ENCODE measurements at places on chromosomes 4 and X.

GRCh38 chr4:89579771-89580170, 257.2 kb downstream of the SNCA start:
- H3K4me1 ChIP-seq: no peaks in the 10 kb centered on the region
- no peak for DNase-seq
- no peak overlapping the region for H3K4me3 ChIP-seq
- no peak overlapping the region for H3K27ac ChIP-seq

- no peak overlapping the region for H3K27ac ChIP-seq
- H3K36me3 ChIP-seq: no peaks in the 10 kb centered on the region
- peaks cover 14% of the 10 kb centered on the region for H3K4me1 ChIP-seq
These were observed 8.2 kb downstream of the STX18 start for GRCh38 chr4:4533461-4534169.

DNA sequence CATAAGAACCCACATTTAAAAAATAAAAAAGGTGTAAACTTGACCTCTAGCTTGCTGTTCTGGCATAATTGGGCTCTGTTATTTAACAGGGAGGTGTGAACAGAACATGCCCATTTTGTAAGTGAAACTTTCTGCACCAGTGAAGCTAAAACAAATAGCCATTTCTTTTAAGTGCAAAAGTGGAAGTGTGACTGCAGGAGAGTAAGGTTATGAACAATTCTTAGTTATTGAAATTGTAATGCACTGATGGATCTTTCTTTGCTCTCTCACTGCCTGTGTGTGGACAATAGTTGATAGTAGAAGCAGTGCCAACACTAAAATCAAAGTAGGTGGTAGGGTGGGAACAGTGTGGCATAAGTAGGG, 12.6 kb downstream of the P2RY10 start:
- no peak overlapping the region for H3K4me3 ChIP-seq
- H3K27ac ChIP-seq: no peak overlapping the region
- H3K4me1 ChIP-seq: no peaks in the 10 kb centered on the region
- no peak for DNase-seq

GRCh38 chr4:93659629-93660028, 168.9 kb upstream of the ATOH1 start:
- H3K4me1 ChIP-seq: no peaks in the 10 kb centered on the region
- no peaks in the 10 kb centered on the region for H3K36me3 ChIP-seq
- no peak overlapping the region for H3K27ac ChIP-seq
- H3K27me3 ChIP-seq: no peaks in the 10 kb centered on the region

GRCh38 chrX:134752981-134753717, 94.9 kb upstream of the PLAC1 start:
- DNase-seq: no peak
- no peak overlapping the region for H3K27ac ChIP-seq
- peaks cover 18% of the 10 kb centered on the region for H3K4me1 ChIP-seq
- H3K4me3 ChIP-seq: no peak overlapping the region
- H3K36me3 ChIP-seq: no peaks in the 10 kb centered on the region
- H3K27me3 ChIP-seq: no peaks in the 10 kb centered on the region

DNA sequence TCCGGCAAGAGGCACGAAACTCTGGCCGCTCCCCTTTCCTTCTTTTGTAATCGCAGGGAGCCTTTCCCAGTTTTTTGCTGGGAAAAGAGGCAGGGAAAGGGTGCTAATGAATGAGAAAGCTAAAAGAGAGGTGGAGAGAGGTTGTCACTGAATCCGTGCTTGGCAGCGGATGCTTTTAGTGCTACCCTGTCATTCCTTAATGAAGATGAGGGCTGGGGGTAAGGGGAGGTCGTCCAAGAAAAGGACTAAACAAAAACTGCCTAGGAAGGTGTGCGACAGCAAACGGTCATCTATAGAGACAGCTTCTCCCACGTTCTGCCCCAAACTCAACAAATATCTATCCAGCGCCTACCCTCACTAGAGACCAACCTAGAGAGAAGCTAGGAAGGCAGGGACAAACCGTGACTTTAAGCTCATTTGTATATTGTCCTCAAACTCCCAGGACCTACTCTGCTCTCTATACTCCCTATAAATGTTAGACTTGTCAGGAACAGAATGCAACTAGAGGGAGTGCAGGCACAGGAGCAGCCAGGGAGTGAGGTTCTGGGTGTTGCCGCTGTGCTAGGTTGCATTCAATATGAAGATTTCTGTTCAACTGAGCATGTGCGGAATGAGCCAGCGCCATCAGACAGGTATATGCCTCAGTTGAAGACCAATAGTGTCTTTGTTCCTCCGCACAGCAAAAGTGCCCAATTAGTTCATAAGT, 777 bp upstream of the CASK start:
- H3K27me3 ChIP-seq: peaks cover 9% of the 10 kb centered on the region
- peak overlapping the region; percentile 90 for H3K4me3 ChIP-seq

GRCh38 chrX:146481735-146482134, 327.8 kb upstream of the CXorf51B start:
- H3K36me3 ChIP-seq: no peaks in the 10 kb centered on the region
- H3K27ac ChIP-seq: no peak overlapping the region
- no peaks in the 10 kb centered on the region for H3K4me1 ChIP-seq
- no peak overlapping the region for H3K4me3 ChIP-seq

DNA sequence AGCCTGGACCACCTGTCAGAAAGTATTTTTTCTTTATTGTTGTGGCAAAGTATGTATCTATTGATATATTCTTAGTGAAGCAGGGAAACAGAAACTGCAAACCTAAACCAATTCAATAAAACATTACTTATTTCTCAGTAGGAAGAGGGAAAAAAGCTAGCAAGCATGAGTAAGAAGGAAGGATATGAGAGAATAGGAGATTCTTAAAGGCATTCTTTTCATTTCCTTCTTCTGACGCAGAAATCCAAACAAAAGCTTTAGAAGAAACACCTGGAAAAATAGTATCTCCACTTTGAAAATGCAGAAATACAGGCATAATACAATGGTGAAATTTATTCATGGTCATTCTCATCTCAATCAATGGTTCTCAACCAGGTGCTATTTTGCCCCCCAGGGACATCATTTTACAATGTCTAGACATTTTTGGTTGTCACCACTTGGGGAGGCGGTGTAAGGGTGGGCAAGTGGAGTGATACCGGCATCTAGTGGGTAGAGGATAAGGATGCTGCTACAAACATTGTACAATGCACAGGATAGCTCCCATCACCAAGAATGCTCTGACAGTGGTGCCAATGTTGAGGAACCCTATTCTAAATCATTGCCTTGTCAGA, 21.7 kb upstream of the ATXN3L start:
- H3K27ac ChIP-seq: peak overlapping the region; percentile 9
- no peaks in the 10 kb centered on the region for H3K27me3 ChIP-seq
- DNase-seq: no peak
- no peak overlapping the region for H3K4me3 ChIP-seq
- no peaks in the 10 kb centered on the region for H3K36me3 ChIP-seq
- peaks cover 20% of the 10 kb centered on the region for H3K4me1 ChIP-seq

DNA sequence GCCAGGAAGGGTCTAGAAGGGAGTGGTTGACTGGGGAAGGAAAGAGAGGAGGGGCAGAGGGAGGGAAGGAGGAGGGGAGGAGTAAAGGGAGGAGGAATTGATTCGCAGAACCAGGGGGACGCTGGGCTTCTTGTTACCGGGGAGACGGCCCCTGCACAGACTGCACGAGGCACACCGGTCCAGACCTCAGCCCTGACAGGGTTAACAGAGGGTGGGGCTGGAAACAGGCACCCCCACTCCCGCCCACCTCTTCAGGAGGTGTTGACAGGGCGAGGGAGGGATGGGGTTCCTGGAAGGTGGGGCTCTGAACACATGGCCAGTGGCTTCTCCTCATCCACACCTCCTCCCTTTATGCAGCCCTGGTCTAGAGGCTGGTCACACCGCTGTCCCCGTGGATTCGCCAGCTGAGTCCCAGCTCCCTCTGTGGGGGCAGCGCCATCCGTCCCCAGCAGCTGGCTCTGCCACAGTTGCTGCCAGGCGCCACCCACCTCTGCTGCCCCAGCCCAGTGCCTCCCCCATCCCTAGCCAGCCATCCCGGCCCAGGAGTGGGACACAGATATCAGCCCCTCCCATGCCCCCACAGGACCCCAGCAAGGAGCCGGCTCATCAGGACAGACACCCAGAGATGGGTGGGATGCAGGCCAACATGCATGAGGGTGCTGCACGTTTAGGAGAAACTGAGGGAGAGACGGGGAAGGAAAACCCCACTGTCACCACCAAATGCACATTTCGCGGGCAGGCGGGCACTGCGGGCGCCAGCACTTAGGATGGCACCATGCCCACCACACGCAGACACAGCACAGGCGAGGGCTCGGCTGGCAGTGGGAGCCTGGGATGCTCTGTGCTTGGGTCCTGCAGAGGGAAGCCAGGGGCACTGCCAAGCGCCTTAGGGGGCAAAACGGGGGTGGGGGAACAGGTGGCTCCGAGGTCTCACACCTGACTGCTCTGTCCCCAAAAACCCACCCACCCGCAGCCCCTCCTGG, 87.6 kb downstream of the ABLIM2 start:
- no peaks in the 10 kb centered on the region for H3K4me1 ChIP-seq
- H3K27me3 ChIP-seq: peaks cover 33% of the 10 kb centered on the region
- H3K36me3 ChIP-seq: no peaks in the 10 kb centered on the region

DNA sequence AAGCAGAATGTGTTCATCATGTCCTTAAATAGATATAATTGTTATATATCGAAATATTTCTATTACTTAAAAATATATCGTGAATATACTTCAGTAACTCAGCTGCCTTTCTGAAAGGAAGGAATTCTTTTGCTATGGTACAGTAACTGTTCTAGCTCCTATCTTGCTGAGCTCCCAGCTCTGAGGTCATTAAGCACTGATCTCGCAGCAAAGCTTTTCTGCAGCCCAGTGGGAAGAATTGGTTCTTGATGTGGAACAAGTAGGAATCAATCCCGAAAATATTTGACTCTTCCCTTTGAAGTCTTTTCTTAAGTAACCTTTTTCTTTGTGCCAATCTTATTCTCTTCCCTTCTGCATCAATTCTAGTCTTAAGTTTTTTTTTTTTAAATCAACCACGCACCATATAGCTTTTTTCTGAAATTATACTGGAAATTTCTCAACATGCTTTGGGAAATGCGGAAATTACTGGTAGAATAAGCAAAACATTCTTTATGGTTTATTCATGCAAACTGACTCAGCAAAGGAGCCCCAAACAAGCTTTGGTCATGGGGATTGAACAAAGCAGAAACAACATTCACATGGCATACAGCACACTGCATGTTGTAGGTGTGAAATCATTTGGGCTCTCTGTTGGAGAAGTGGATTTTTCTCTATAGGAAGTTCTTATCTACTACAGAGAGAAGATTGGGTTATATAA, 428.9 kb upstream of the GNPDA2 start:
- H3K4me3 ChIP-seq: no peak overlapping the region
- no peaks in the 10 kb centered on the region for H3K4me1 ChIP-seq
- no peak overlapping the region for H3K27ac ChIP-seq
- no peaks in the 10 kb centered on the region for H3K36me3 ChIP-seq
- H3K27me3 ChIP-seq: no peaks in the 10 kb centered on the region

DNA sequence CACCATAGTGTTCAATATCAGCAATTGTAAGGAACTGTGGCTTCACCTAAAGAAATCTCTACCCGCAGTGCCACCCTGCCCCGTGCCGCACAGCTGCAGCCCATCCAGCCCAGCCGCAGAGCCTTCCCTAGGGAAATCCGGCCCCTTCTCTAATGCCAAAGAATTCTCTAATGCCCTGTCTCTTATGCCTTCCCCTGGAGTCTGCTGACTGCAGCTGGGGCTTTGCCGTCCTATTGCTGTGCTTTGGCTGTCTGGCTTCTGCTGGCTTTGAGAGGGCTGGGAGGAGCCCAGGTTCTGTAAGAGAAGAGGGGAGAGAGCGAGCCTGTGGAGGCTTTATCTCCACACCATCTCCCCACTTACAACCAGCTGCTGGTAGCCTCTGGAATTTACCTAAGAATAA, 85.9 kb upstream of the HELT start:
- no peaks in the 10 kb centered on the region for H3K4me1 ChIP-seq
- no peaks in the 10 kb centered on the region for H3K36me3 ChIP-seq
- no peak for DNase-seq

Data from HFFc6 (cell line).